Uterus (tissue), 4 donors: ENCODE measurements at places on chromosomes 13 and 19. TPM values are rescaled to one million over a fixed set of nuclear protein-coding genes. Genes with fewer than 3 reads are reported as not detected.

Gene CGB3
- total RNA-seq = not detected

Gene LILRA5
- 9.7 TPM for total RNA-seq

Gene OR4F17
- total RNA-seq = not detected

Gene SIGLEC5
- 0.85 TPM for total RNA-seq

Gene RYR1
- total RNA-seq = 3.5 TPM

Gene CFAP97D2
- total RNA-seq = not detected

Gene KRTDAP
- total RNA-seq = not detected

Gene DNAJC3
- 54.9 TPM for total RNA-seq

Gene SPACA4
- total RNA-seq = not detected

Gene NPAS1
- not detected for total RNA-seq

Gene MISP3
- 2.0 TPM for total RNA-seq

Gene TMIGD2
- 0.97 TPM for total RNA-seq

Gene MEDAG
- 20.8 TPM for total RNA-seq

Gene HNRNPL
- 279 TPM for total RNA-seq

Gene TMEM221
- 2.2 TPM for total RNA-seq

Gene CEACAM16
- not detected for total RNA-seq

Gene NAPSA
- 1.5 TPM for total RNA-seq

Gene DNAAF3
- total RNA-seq = not detected

Gene PRSS57
- not detected for total RNA-seq

Gene ZSCAN5B
- total RNA-seq = not detected

Gene LILRA1
- not detected for total RNA-seq

Gene SARS2
- 6.5 TPM for total RNA-seq

Gene RNF225
- not detected for total RNA-seq

Gene NLRP9
- total RNA-seq = 0.28 TPM

Gene SPIB
- 2.1 TPM for total RNA-seq

Gene LRRC4B
- total RNA-seq = 4.1 TPM

Gene ZNF146
- total RNA-seq = 93.2 TPM

Gene MIR17HG
- 3.3 TPM for total RNA-seq

Gene ZNF208
- 49.6 TPM for total RNA-seq

Gene LRRC63
- total RNA-seq = 1.2 TPM
